ENCODE measurements at places on chromosomes 1 and 21.

DNA sequence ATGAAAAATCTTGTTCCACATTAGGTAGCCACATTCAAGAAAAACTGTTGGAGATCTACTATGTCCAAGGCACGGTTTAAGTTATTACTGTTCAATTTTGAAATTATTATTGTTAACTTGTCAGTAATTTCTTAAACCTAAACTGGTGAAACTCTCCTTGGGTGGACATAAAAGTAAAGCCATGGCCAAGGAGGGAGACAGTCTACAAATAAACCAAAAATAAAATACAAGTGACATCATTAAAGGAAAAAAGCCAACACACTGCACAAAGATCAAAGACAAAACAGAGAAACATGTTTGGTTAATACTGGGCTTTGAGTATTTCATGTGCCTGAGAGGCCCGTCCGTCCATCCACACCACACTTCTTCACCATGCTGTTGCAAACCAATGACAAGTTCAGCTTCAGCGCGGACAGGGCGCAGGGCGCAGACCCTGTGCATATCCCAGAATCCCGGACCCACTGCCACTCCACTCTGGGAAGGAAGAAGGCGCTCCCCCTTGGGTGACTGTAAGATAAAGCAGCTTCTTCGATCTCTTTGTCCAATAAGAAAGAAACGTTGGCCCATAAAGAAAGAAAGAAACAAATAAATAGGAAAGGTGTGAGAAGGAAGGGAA is 918 bp upstream of the RASAL2 start:
- no peak for DNase-seq

GRCh38 chr1:226981386-226981817 is 41.3 kb downstream of the COQ8A start:
- no peak for DNase-seq

DNA sequence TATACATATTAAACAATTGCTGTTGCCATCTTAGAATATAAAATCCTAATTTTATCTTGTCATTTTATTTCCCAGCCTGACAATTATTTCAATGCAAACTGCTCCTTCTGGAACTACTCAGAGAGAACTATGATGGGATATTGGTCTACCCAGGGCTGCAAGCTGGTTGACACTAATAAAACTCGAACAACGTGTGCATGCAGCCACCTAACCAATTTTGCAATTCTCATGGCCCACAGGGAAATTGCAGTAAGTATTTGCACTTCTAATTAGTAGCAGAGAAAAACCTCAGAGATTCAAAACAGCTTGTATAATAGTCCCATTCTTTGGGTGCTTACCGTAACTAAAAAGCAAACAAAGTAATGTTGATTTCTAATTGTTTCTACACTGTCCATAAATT is 167.2 kb downstream of the ADGRL2 start:
- no peak for DNase-seq

GRCh38 chr21:34881421-34881820 is 167.7 kb downstream of the RUNX1 start:
- DNase-seq, result no peak

GRCh38 chr1:241275981-241276380 is 81.0 kb downstream of the RGS7 start:
- DNase-seq, result no peak

DNA sequence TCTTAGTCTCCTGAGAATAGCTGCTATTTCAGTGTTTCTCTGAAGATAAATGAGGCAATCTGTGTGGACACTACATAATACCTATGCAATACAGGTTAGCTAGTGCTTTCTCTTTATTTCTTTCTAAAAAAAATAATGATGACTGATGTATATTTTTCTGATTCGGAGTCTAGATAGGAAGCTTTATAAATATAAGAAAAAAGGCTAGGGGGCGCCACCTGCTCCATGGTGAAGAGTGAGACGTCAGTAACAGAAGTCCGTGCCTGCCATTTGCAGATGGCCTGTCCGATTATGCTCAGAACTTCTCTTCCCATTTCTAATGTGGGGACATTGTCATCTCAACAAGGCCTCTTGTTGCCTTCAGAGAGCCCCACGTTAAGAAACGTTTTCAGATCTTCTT is 26.4 kb downstream of the QSOX1 start:
- DNase-seq, result no peak

- DNase-seq, result no peak
Measured at GRCh38 chr1:29474274-29475244, 238.2 kb downstream of the PTPRU start.

- no peak for DNase-seq
Measured at GRCh38 chr1:40058097-40058452, 17.5 kb downstream of the CAP1 start.

DNA sequence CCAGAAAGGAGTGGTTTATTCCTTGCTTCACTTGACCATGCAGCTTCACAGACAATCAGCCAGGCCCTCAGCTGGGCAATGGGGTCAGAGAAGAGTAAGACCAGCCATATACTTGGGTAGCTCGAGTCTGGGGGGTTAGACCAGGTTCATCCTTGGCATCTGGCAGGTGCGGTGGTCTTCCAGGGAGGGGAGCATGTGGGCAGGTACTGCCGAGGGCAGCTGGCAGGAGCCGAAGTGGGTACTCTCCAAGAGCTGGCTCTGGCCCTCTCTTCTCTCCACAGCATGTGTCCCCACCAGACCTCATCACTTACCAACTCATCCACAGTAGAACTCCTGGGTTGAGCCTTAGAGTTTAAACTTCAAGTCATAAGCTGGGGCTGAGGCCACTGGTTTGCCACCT is 156.8 kb downstream of the FOXD2 start:
- DNase-seq, result no peak

DNA sequence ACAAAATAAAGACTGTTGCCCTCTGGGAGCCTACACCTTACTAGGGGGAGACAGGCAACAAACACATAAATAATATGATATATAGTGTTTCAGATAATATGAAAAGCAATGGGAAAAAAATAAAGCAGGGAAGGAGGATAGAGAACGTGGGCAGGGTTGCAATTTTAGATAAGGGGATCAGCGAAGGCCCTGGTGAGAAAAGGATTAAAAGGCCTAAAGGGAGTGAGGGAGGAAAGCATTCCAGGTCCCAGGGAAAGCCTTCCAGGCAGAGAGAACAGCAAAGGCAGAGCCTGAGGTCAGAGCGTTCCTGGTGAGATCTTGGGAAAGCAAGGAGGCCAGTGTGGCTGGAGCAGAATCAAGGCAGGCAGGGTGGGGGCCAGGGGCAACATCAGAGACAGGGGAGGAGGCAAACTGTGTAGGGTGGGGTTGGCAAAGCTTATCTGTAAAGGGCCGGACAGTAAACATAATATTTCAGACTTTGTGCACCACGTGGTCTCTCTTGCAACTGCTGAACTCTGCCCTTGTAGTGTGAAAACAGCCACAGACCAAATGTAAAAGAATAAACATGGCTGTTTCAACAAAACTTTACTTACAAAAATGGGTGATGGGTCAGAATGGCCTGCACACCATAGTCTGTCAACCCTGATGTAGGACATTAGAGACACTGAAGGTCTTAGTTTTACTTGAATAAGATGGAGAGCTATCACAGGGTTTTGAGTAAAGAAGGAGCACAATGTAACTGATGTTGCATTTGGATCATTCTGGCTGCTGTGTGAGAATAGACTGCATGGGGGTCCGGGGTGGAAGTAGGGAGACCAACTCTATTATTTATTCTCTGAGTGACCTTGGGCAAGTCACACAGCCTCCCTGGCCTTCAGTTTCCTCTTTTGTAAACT is 13.3 kb upstream of the CPT2 start:
- no peak for DNase-seq

DNA sequence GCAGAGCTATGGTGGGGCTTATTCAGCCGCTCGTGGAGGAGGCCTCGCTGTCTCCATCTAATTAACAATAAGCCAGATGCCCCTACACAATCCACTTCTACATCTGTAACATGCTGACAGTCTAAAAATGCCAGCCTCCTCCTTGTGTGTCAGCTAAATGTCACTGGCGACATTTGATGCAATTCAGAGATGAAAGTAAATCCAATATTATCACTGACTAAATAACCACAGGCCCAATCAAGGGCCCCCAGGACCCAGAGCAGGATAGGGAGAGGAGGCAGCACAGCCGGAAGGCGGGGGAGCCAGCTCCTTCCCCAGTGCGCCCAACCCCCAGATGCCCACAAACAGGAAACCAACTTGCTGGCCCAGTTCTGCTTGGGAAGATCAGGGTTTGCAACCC is 76.6 kb downstream of the DMRTA2 start:
- no peak for DNase-seq

GRCh38 chr1:27545876-27546275 is 55.9 kb upstream of the WASF2 start:
- DNase-seq, result no peak
